ENCODE measurements at places on chromosomes 7 and 10.

DNA sequence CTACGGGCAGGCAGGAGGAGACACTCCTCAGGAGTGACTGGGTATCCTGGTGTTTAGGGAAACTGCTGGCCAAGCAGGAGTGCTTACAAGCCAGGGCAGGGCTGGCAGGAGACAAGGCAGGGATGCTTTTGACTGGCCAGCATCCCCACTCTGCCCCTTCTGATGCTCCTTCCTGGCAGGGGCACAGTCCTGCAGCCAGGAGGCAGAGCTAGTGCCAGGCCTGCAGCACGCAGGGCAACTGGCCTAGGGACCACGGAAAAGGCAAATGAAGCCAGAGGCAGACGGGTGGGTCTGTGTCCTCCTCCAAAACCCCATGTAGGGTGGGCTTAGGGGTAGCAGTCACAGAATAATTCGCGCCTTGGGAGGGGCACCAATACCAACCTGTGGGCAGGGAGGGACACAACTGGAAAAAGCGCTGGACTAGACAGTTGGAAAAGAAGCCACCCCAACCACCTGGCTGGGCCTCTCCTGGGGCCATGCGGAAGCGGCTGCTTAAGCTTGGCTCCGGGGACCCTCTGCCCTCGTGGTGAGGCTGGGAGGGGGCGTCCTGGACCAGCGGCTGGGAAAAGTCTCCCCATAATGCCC lies 4.8 kb downstream of the IMPDH1 start:
- no peak for DNase-seq

DNA sequence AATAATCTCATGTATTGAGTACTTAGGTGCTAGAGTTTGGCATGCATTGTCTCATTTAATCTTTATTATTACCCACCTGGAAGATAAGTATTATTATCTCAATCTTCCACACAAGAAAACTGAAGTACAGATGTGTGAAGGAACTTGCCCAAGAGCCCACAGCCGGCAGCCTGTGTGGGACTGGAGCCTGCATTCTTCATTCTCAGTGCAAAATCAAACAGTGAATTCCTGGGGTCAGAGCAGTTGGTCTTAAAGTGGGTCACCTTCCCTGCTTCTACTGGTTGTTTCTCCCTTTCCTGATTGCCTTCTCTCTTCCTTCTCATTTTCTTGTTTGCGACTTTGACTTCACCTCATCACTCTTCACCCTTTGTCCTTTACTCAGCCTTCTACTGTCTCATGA lies 144.7 kb upstream of the LYZL1 start:
- DNase-seq, result no peak

GRCh38 chr7:946256-946996 lies 8.1 kb downstream of the ADAP1 start:
- no peak for DNase-seq

DNA sequence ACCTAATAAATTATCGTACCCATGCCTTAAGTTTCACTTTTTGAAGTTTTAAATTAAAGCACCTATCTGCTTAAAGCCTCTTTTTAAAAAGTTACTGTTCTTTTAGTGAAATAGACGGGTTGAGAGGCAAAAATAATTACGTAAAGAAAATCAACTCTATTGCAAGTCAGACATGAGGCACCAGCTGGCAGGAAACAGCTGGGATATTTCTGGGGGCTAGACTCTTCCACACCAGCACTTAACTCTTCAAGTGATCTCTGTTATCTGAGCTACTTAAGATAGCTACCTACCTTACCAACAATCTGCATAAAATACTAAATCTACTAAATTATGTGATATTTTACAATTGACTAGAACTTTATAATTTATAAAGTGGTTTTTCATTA lies 35.8 kb downstream of the GBF1 start:
- no peak for DNase-seq

DNA sequence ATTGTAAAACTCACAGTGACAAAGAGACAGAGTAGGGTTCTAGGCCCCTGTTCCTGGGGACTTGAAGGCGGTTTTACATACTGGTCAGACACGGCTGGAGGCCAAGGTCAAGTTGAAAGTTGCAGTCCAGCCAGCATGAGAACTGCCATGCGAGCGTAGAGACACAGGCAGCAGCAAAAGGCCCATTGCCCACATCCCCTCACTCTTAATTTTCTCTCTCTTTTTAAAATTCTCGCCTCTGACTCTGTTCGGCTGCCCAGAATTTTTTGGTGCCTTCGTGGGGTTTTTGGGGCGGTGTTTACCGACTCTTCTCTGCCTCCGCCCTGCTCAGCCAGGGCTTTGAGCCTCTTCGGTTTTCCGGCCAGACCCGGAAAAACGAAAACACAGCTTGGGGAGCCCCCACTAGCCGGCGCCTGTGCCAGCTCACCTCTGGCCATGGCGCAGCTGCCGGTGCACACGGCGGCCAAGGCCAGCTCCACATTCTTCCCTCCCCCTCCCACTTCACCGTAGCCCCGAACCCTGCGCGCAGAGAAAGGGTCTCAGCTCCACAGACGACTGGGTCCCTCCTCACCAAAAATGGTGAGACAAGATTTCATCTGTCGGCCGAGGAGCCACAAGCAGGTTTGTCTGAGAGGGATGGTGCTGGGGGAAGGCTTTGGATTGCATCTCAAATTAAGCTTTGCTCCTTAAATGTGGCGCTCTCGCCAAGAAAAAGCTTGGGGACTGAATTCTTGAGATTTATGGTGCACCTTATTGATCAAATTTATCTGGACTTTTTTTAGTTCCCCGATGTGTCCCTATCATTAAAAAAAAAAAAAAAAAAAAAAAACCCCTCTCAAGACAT lies 2.3 kb upstream of the HOXA13 start:
- DNase-seq, result no peak

GRCh38 chr10:78804411-78805032 lies 264.2 kb upstream of the ZMIZ1 start:
- no peak for DNase-seq

GRCh38 chr7:155860840-155861479 lies 48.7 kb upstream of the SHH start:
- DNase-seq, result no peak

- no peak for DNase-seq
Observed at GRCh38 chr10:65194126-65194525, 1672.9 kb downstream of the REEP3 start.

DNA sequence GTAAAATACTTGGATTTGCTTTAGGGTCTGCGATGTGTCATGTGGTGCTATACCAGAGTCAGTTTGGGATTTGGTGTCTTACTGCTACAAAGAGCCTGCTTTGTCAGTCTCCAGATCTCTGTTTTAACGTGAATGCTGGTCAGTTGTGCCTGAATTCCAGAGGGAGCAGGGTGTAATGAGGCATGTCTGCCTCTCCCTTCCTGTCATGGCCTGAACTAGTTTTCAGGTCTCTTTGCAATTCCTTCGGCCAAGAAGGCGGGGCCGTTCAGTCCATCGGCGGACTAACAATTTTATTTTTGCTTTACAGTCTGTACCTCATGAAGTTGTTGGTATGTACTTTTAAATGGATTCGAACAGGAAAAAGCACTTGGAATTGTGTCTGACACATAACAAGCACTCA lies 465.1 kb upstream of the ADARB2 start:
- no peak for DNase-seq

- peak; percentile 2 for DNase-seq
Observed at GRCh38 chr7:63925262-63925625, 73.4 kb upstream of the ZNF722 start.

- no peak for DNase-seq
Observed at GRCh38 chr10:88851706-88852105, at the start of gene ANKRD22. Gene ANKRD22, minus strand, starts transcription at chr10:88851844. Its CDS starts 237 bp downstream, at chr10:88851607.

GRCh38 chr10:27433976-27434375 lies 70.1 kb upstream of the RAB18 start:
- no peak for DNase-seq

- no peak for DNase-seq
Observed at GRCh38 chr7:46099076-46099475, 178.0 kb upstream of the IGFBP3 start.

- DNase-seq, result no peak
Observed at GRCh38 chr7:127040042-127040441, 212.7 kb downstream of the GRM8 start.

GRCh38 chr7:2373124-2373556 lies 18.5 kb downstream of the EIF3B start:
- DNase-seq, result no peak

- DNase-seq, result peak; percentile 3
Observed at GRCh38 chr10:61733358-61733940, 70.7 kb downstream of the CABCOCO1 start.

DNA sequence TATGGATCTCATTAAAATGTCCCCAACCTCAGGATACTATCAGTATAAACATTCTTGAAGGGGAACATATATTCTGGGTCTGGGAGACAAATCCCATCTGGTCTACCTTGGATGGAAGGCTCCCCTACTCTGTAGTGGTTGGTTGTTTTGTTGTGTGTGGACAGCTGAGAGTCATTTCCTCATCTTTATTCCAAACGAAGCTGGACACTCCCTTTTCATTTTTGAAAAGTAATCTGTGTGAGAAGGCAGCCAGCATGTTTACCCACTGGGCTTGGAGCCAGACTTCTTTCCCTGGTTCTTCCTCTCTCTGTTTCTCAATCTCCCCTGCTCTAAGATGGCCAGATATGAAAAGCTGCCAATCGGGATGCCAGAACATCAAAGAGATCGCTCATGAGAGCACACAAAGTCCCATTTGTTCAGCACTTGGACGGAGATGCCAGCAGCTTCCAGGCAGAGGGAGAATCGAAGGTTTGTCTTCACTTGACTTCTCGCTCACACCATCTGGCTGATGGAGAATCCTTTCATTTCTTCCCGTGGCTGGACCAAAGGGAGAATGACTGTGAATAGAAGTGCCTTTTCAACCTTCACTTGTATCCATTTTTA lies 108.1 kb upstream of the AGR3 start:
- no peak for DNase-seq
